SW480 (cell line): ENCODE measurements at places on chromosomes 3 and 15.
A peak's percentile ranks its signal among the peaks of the same experiment; 100 is the strongest.

GRCh38 chr3:151248772-151249337 is 29.5 kb downstream of the P2RY14 start:
- no peak for DNase-seq

DNA sequence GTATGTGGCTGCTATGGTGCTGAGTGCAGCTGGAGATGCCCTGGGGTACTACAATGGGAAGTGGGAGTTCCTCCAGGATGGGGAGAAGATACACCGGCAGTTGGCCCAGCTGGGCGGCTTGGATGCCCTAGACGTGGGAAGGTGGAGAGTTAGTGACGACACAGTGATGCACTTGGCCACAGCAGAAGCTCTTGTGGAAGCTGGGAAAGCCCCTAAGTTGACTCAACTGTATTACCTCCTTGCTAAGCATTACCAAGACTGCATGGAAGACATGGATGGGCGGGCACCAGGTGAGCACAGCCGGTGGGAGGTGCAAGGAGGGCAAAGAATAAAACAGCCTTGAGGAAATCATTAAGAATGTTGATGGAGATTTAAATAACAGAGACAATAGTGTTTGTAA is 2.9 kb downstream of the ADPRH start:
- no peak for DNase-seq

DNA sequence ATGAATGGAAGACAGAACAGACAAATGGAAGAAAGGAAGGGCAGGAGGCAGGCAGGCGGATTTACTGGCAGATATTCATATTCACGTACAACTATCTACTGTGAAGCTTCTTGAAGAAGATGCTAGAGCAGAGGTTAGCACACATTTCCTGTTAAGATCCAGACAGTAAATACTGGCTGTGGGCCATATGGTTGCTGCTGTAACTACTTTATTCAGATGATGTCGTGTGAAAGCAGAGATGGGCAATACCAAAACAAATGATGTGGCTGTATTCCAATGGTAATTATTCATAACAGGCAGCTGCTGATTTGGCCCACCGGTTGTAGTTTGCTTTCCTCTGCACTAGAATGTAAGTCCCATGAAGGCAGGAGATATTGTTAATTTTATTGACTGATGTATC is 115.7 kb upstream of the PRTG start:
- DNase-seq, result no peak

GRCh38 chr3:76941376-76941775 is 98.5 kb upstream of the ROBO2 start:
- no peak for DNase-seq

DNA sequence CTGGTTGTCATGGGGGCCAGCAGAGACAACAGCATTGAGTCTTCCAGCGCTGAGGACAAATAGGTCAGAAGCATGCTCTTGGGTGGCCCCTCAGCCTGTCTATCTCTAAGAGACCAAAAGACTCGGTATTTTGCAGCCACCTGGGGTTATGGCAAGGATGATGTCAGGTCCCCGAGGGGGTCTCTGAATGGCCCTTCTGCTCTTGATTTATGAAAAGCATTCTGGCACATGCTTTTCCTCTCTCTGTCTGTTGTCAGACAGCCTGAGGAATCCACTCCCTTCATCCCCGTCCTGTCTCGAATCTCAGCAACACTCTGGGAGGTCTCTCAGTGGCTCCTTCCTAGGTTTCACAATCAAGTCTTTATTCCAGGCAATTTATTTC is 156.6 kb upstream of the RGMA start:
- DNase-seq, result no peak

- DNase-seq, result no peak
Measured at GRCh38 chr3:196207159-196207832, 3.9 kb downstream of the ZDHHC19 start.

DNA sequence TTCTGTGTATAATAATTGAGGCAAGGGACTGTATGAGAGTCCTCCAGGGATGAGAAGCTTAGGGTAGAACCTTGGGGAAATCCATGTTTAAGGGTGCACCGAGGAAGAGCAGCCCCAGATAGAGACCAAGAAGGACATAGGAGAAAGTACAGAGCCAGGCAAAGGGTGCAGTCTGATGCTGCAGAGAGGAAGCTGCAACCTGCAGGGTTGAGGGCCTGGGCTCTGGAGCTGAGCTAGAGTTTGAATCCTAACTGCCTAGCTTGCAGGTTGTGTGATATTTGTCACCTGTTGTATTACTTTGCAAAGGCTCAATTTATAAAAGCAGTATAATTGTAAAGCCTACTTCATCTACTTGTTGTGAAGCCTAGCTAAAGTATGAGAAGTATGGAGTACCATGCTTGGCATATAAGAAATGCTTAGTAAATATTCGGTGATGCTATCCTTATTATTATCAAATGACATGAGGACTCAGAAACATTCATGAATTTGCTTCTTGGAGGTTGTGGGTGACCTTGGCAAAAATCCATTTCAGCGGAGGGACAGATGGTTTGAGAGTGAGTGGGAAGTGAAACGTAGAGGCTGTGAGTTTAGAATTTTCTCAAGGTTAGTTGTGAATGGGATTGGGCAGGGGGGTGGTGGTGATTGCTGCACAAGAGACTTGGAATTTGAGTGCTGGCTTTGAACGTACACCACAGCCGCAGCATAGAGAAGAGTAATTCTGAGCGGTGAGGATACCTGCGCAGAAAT is 43.8 kb downstream of the PLCL2 start:
- DNase-seq, result no peak

GRCh38 chr3:10962481-10963036 is 30.0 kb upstream of the SLC6A1 start:
- peak; percentile 3 for DNase-seq

DNA sequence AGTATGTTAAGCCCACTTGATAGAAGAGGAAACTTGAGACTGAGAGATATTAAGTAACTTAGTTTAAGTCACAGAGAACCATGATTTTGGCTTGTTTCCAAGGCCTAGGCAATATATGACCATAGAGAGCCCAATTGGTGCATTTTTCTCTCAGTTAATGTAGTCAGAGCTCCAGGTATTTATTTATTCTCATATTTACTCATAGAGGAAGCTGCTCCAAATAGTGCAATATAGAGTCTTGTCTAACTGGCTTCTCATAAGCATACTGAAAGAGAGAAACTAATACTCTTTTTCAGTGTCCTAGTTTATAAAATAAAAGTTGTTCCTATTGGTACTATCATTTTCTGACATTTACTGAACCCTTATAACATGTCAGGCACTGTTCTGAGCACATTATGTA is 15.2 kb downstream of the TRNT1 start:
- DNase-seq, result no peak

GRCh38 chr3:113545594-113545993 is 13.2 kb downstream of the SIDT1 start:
- DNase-seq, result no peak

DNA sequence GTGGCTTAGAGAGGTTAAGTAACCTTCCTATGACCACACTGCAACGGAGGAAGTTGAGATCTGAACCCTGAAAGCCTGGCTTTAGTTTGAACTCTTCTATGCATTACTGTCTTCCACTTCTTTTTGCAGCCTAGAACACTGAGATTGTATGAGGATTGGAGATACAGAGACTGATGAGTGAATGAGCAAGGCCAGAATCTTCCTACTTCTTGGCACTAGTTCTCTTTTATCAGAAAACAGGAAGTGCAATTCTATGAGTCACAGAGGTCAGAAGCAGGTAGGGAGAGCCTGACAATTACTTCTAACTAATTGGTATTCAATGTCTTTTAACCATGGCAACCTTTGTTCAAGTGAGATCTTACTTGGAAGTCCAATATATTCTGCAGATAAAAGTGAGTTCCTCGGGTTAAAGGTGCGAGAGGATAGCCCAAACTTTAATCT is 219.0 kb downstream of the SHQ1 start:
- peak; percentile 35 for DNase-seq

GRCh38 chr3:108088146-108088545 is 2.7 kb downstream of the CD47 start:
- no peak for DNase-seq

- peak; percentile 16 for DNase-seq
Measured at GRCh38 chr3:140441006-140441405, 236.9 kb upstream of the TRIM42 start.

- DNase-seq, result no peak
Measured at GRCh38 chr15:101501703-101502373, 12.3 kb upstream of the PCSK6 start.

DNA sequence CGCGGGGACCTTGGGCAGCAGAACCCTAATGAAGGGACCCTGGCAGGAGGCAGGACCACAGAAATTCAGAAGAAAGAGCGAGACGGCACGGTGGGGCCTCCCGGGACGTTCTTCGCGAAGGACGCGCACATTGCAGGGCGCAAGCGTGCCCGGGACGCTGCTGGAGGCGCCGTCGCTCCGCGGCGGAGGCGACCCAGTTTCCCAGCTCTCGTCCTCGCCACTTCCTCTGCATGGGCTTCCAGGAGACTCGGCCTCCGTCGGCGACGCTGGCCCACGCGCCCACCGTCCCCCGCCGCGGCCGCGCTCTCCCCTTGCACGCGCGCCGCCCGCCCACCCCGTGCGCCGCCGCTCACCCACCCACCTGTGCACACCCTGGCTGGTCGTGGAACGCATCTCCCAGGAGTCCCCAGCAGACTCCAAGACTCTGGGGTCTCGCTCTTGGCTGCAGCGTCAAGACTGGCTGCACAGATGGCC is 31.8 kb upstream of the SMAD3 start:
- no peak for DNase-seq

- DNase-seq, result no peak
Measured at GRCh38 chr15:80323285-80323684, 71.3 kb upstream of the CTXND1 start.

- no peak for DNase-seq
Measured at GRCh38 chr3:57903124-57903890, 104.9 kb upstream of the FLNB start.

- DNase-seq, result no peak
Measured at GRCh38 chr15:50562735-50563640, 16.5 kb upstream of the USP50 start.

DNA sequence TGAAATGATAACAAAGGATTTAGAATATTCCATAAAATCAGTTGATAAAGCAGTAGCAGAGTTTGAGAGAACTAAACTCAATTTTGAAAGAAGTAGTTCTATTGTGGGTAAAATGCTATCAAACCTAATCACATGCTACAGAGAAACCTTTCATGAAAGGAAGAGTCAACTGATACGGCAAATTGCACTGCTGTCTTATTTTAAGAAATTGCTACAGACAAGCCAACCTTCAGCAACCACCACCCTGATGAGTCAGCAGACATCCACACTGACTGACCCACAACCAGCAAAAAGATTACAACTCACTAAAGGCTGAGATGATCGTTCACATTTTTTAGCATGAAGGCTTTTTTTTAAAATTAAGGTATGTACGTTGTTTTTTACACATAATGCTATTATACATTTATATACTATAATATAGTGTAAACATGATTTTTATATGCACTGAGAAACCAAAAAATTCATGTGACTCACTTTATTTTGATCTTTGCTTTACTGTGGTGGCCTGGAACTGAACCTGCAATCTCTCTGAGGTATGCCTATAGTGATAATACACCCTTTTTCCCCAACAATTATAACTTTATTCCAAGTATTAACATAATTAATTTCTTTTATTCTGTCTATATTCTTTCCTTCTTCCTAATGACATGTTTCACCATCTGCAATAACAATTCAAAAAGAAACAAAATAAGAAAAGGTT is 109.9 kb downstream of the TBC1D5 start:
- DNase-seq, result no peak

- no peak for DNase-seq
Measured at GRCh38 chr3:70822669-70823068, 510.2 kb upstream of the MDFIC2 start.

GRCh38 chr3:169143506-169143905 is 520.0 kb downstream of the MECOM start:
- no peak for DNase-seq

GRCh38 chr3:98341758-98342157 is 11.9 kb upstream of the OR5K4 start:
- DNase-seq, result no peak

DNA sequence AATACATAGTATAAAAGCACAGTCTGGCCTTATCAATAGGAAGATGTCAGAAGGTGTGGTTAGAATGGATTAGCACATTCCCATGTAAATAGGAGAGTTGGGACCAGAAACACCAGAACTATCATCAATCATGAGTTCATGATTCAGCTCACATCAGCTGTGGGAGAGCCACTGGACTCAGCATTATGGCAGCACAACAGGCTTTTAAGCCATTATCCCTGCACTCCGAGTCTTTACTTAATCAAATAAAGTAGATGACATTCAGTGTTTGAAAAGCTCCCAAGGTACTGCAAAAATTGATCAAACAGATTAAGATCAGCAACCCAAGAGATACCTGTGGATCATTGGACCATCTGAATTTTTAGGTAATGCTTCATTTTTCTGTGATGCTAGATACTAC is 24.7 kb downstream of the PARP14 start:
- DNase-seq, result no peak

DNA sequence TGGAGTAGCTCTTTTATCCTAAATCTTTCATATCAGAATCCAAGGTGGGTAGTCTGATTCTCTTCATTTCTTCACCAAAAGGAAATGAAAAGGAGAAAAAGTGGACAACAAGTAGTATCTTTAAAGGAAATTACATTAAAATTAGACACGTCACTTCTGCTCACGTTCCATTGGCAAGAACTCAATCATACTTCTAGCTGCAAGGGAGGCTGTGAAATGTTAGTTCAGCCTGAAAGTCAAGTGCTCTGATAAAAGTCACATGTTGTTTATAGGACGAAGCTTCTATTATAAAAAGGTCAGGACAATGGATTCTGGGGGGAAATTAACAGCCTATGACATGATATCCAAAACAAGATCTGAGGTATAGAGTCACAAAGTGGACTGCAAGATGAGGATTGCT is 164.6 kb upstream of the MCTP2 start:
- no peak for DNase-seq

GRCh38 chr15:31806106-31806505 is 224.2 kb upstream of the CHRNA7 start:
- no peak for DNase-seq

- DNase-seq, result no peak
Measured at GRCh38 chr15:71601038-71601834, 209.1 kb upstream of the NR2E3 start.

- no peak for DNase-seq
Measured at GRCh38 chr3:64392001-64392400, 166.7 kb upstream of the PRICKLE2 start.
